Neural progenitor cell (in vitro differentiated cells): ENCODE measurements at places on chromosomes 3 and 15. TPM values are rescaled to one million over a fixed set of nuclear protein-coding genes. Genes with fewer than 3 reads are reported as not detected.

The ILDR1 gene
- total RNA-seq, result 0.07 and 0.22 TPM in 2 replicates

The CHRNA7 gene
- total RNA-seq, result 8.7 and 14.0 TPM in 2 replicates

The ZNF502 gene
- 3.6 and 5.1 TPM in 2 replicates for total RNA-seq

The FGF12 gene
- total RNA-seq, result 6.6 and 7.0 TPM in 2 replicates

The EXD1 gene
- total RNA-seq, result 0.06 and 0.41 TPM in 2 replicates

The CCDC39 gene
- 0.24 and 3.3 TPM in 2 replicates for total RNA-seq

GRCh38 chr15:51279391-51279790, 59.0 kb downstream of the CYP19A1 start:
- no peaks in the 10 kb centered on the region for H3K36me3 ChIP-seq
- no peak for DNase-seq
- H3K27ac ChIP-seq, result no peak overlapping the region
- peaks cover 20% of the 10 kb centered on the region for H3K4me1 ChIP-seq

DNA sequence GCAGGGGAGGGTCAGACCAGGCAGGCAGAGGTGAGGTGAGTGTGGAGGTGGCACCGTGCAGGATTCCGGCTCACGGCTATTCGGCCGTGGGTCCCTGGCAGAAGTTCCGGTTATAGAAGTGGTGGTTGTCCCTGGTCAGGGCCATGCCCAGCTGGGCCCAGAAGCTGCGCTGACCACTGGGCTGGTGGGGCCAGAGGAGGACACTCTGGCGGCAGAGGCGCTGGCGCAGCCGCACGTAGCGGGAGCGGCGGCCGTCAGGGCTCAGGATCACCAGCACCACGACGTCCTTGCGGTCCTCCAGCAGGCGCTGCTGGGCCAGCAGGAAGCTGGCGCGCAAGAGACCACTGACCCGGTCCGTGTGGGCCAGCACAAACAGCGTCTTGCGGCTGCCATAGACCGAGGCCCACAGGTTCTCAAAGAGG, 4.3 kb downstream of the TLR9 start:
- H3K4me1 ChIP-seq, result peaks cover 3% of the 10 kb centered on the region
- H3K4me3 ChIP-seq, result no peak overlapping the region
- H3K27me3 ChIP-seq, result no peaks in the 10 kb centered on the region
- no peak for DNase-seq

- no peaks in the 10 kb centered on the region for H3K36me3 ChIP-seq
- no peak overlapping the region for H3K4me3 ChIP-seq
- H3K27me3 ChIP-seq, result no peaks in the 10 kb centered on the region
- H3K27ac ChIP-seq, result no peak overlapping the region
Observed at GRCh38 chr3:120625159-120625586, 29.0 kb downstream of the NDUFB4 start.

- no peak overlapping the region for H3K4me3 ChIP-seq
- H3K4me1 ChIP-seq, result no peaks in the 10 kb centered on the region
Observed at GRCh38 chr3:143726727-143727126, 121.5 kb downstream of the SLC9A9 start.

DNA sequence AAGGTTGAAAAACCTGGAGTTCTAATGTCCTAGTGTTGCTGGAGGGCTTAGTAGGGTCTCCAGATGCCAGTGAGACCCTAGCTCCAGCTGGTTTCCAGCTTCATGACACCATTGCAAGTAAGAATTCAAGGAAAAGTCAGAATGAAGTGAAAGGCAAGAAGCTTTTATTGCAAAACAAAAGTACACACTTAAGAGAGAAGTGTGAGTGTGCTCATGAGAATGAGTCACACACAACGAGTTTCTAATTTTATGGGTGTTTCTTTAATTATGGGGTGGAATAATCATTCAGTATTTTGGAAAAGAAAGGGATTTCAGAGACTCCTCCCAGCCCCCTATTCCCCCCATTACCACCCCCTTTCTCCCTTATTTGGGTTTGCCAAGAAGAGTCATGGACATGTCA, 24.6 kb upstream of the ZNF502 start:
- H3K27me3 ChIP-seq, result peaks cover 6% of the 10 kb centered on the region
- no peak overlapping the region for H3K4me3 ChIP-seq
- no peaks in the 10 kb centered on the region for H3K36me3 ChIP-seq
- no peaks in the 10 kb centered on the region for H3K4me1 ChIP-seq

- H3K27ac ChIP-seq, result no peak overlapping the region
Observed at GRCh38 chr15:72288796-72289596, 16.6 kb upstream of the PARP6 start.

DNA sequence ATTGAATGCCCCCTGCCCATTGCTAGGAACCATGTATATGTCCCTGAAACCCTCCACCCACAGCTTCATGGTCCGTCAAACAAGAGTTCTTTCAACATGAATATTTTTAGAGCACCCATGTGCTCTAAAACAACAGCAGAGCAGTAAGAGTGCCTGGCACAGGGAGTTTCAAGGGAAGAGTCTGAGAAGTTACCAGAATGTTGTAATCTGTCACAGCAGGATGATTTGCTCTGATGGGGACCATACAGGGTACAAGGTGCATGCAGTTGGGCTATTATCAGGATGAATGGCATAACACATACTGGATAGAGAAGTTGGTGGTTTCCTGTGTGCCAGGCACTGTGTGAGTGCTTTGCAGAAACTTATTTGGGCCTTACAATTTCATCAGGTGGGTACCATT, 27.8 kb upstream of the FLNB start:
- H3K36me3 ChIP-seq, result no peaks in the 10 kb centered on the region
- no peak overlapping the region for H3K27ac ChIP-seq
- H3K27me3 ChIP-seq, result peaks cover 7% of the 10 kb centered on the region
- H3K4me1 ChIP-seq, result peaks cover 8% of the 10 kb centered on the region
- H3K4me3 ChIP-seq, result no peak overlapping the region
- no peak for DNase-seq

GRCh38 chr3:48233542-48233941, 7.4 kb upstream of the ZNF589 start:
- H3K27me3 ChIP-seq, result no peaks in the 10 kb centered on the region
- no peaks in the 10 kb centered on the region for H3K36me3 ChIP-seq
- H3K27ac ChIP-seq, result no peak overlapping the region

DNA sequence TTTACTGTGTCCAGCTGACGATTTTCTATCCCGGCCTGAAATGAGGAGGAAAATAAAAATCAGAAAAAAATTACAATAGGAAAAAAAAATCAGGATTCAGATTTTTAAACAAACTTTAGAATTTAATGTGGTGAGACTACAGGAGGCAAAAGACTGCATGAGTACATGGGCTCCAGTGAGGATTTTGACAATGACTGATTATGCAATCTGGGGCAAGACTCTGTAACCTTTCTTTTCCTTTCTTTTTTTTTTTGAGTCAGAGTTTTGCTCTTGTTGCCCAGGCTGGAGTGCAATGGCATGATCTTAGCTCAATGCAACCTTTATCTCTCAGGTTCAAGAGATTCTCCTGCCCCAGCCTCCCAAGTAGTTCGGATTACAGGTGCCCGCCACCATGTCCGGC, 29.9 kb downstream of the SPG11 start:
- H3K27ac ChIP-seq, result no peak overlapping the region
- H3K4me3 ChIP-seq, result no peak overlapping the region
- H3K4me1 ChIP-seq, result no peaks in the 10 kb centered on the region
- no peaks in the 10 kb centered on the region for H3K27me3 ChIP-seq
- peaks cover 12% of the 10 kb centered on the region for H3K36me3 ChIP-seq

GRCh38 chr3:131033480-131034080, 6.9 kb downstream of the NEK11 start:
- no peaks in the 10 kb centered on the region for H3K4me1 ChIP-seq
- H3K36me3 ChIP-seq, result no peaks in the 10 kb centered on the region
- peak; percentile 35 for DNase-seq
- no peak overlapping the region for H3K4me3 ChIP-seq

DNA sequence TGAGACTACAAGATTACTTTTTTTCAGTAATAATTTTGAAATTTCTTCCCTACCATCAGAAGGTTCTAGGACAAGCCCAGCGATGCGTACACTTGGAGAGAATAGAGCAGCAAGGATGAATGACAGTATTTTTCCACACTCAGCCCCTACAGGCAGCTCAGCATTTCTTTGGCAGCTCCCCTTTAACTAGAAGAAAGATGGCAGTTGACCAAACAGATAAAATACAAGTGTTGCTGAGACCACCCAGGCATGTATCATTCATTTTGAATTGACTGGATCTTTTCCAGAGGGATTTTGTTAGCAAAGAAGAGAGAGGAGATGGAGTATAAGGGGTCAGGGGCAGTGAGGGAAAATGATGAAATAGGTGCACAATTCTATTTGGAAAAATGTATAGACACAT, 761.3 kb downstream of the AGBL1 start:
- DNase-seq, result no peak
- peaks cover 8% of the 10 kb centered on the region for H3K4me1 ChIP-seq
- no peaks in the 10 kb centered on the region for H3K27me3 ChIP-seq
- no peak overlapping the region for H3K27ac ChIP-seq

DNA sequence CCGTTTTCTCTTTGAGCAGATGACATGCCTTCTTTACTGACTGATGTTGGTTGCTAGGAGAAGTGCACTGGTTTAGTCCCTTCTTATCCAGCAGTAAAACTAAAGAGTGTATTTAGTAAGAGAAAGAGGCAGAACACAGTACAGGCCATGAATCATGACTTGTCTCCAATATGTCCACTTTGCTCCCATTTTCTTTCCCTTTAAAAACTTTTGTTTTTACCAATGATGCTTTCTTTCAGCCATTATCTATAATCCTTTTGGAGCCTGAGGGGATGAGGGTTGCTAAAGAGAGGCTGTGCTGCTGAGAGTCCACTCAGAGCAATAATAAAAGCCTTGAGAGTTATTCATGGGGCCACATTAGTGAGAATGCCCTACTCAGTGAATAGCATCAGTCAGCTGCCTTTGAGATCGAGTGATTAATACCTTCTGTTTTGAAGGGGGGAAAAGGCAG, 12.2 kb downstream of the ROBO2 start:
- peak; percentile 20 for DNase-seq
- peaks cover 47% of the 10 kb centered on the region for H3K4me1 ChIP-seq
- peak overlapping the region; percentile 50 for H3K27ac ChIP-seq

GRCh38 chr3:127671523-127672428, 976 bp upstream of the ABTB1 start:
- H3K4me1 ChIP-seq, result no peaks in the 10 kb centered on the region
- peaks cover 30% of the 10 kb centered on the region for H3K27me3 ChIP-seq
- peak overlapping the region; percentile 84 for H3K4me3 ChIP-seq
- no peak overlapping the region for H3K27ac ChIP-seq
- peak; percentile 23 for DNase-seq

- no peaks in the 10 kb centered on the region for H3K27me3 ChIP-seq
- H3K4me3 ChIP-seq, result no peak overlapping the region
- no peaks in the 10 kb centered on the region for H3K4me1 ChIP-seq
- no peak overlapping the region for H3K27ac ChIP-seq
- DNase-seq, result no peak
- H3K36me3 ChIP-seq, result no peaks in the 10 kb centered on the region
Observed at GRCh38 chr15:57917998-57918397, 147.5 kb downstream of the ALDH1A2 start.

- H3K27ac ChIP-seq, result no peak overlapping the region
- H3K4me3 ChIP-seq, result no peak overlapping the region
- H3K27me3 ChIP-seq, result no peaks in the 10 kb centered on the region
Observed at GRCh38 chr15:101702077-101702476, 22.2 kb downstream of the TARS3 start.

GRCh38 chr3:151644020-151644620, 89.6 kb upstream of the AADACL2 start:
- H3K36me3 ChIP-seq, result no peaks in the 10 kb centered on the region
- no peak overlapping the region for H3K4me3 ChIP-seq
- no peak overlapping the region for H3K27ac ChIP-seq
- no peaks in the 10 kb centered on the region for H3K27me3 ChIP-seq
- no peak for DNase-seq
- H3K4me1 ChIP-seq, result no peaks in the 10 kb centered on the region

DNA sequence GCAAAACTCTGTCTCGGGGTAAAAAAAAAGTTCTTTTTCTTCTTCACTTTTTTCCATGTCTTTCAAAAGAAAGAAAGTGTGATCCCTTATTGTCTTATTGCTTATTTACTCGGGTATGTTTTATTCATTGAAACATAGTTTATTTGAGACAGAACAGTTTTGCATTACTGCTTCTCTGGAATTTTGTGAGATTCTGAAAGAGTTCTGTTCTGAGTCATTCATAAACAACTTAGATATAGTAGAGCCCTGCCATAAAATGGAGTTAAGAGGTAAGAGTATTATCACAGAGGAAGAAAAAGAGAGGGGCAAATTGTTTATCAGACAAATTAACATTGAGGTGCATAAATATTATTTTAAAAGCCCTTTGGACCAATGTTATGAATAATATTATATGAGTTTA, 522.2 kb downstream of the ROBO2 start:
- no peak for DNase-seq
- no peak overlapping the region for H3K27ac ChIP-seq
- no peak overlapping the region for H3K4me3 ChIP-seq
- H3K4me1 ChIP-seq, result no peaks in the 10 kb centered on the region
